ENCODE measurements at places on chromosomes 2 and 18.
A peak's percentile ranks its signal among the peaks of the same experiment; 100 is the strongest.

GRCh38 chr18:9701609-9702349, 6.3 kb upstream of the RAB31 start:
- DNase-seq: no peak

- no peak for DNase-seq
Measured at GRCh38 chr2:98795891-98796676, 65.2 kb upstream of the MGAT4A start.

DNA sequence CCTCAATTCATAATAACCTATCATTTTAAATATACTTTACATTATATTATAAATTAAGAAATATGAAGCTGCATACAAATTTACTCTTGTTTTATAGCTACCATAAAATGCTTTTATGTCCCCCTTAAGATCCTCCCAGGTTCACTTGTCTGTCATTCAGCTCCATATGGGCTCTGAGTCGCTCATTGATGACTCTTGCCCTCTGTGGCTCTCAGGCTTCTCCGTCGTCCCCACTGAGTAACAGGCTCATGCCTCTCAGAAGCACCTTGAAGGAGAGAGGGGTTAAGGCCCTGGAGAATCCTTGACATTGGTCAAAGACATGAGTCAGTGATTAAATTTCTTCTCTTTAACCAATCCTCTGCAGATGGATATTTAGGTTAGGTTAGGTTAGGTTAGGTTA, 6.2 kb upstream of the MCM6 start:
- no peak for DNase-seq

DNA sequence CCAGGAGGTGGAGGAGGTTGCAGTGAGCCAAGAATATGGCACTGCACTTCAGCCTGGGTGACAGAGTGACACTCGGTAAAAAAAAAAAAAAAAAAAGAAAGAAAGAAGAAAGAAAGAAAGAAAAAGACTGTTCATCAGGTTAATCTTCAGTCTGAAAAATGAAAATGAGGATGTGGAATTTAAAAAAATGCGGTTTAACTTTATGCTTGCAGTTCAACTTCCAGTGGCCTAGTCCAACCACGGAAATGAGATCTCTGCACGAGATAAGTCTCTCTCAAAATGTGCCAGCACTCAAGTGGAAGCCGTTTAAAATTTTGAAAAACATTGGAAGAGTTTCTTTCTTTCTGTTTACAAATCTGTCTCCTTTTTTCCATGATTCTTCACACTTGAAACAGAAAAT, 112.1 kb downstream of the DOCK10 start:
- DNase-seq: no peak

- no peak for DNase-seq
Measured at GRCh38 chr18:57009844-57010243, 137.0 kb upstream of the BOD1L2 start.

DNA sequence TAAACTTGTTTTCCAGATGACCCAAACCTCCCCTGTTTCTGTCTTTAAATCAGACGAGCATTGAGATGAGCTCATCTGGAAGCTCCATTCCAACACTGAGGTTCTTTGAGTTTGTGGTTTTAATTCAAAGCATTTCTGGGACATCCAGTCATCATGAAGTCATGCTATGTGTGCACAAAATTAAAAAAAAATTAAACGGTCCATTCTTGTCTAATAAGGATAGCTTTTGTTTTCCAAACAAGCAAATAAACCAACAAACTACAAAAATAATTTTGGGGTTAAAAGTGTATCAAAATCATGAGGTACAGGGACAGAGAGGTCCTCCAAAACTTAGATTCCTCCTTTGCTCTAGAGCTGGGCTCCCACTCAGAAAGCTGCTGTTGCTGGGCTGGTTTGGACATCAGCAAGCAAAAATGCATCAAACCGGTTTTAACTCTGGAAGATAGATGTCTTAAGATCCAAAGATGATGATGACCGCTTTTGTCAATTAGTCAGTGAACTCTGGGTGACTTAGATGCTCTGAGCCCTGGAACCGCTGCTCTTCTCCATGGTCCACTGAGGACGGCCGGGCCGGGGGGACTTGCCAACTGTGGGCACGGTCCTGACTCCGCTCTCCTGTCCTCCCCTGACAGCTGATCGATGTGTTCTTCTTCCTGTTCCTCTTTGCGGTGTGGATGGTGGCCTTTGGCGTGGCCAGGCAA, 65.4 kb downstream of the TRPM8 start:
- DNase-seq: no peak

DNA sequence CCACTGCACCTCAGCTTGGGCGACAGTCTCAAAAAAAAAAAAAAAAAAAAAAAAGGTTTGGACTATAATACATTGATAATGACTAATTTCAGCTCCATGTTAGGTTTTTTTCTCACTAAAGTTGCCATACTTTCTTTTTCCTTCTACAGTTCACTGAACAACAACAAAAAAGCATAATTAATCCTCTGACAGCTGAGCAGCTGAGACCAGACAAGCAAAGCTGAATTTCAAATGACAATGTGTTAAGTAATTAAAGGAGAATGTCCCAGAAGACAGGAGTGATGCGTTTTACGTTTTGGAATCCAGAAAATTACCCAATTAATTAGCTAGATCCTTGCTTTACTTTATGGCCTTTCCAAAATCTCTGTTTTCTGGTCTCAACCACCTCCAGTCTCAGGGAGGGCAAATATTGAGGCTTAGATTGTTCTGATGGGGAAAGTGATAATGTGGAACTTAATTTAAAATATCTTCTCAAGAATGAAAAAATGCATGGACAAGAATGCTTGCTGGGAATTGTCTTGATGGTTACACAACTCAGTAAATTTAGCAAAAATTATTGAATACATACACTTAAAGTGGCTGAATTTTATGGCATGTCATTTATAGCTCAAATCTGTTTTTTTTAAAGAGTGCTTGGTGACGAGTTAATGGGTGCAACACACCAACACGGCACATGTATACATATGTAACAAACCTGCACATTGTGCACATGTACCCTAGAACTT, 17.4 kb upstream of the RMDN2 start:
- no peak for DNase-seq

- no peak for DNase-seq
Measured at GRCh38 chr2:188497726-188498125, 206.1 kb downstream of the GULP1 start.

DNA sequence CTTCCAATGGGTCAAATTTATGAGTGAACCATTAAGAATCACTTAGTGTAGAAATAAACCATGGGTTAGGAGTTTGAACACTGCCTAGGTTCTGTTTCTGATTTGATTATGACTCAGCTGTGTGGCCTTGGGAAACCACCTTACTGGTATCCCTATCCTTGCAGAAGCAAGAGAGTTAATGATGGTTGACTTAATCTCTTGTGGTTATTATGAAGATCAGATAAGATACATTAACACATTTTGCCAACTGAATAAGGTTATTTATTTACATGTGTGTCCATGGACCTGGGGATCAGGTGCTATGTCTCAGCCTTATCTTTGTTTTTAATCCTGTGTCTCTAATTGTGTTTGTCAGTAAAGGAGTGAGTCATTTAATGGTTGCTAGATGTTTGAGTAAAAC, 5.4 kb upstream of the KCNJ13 start:
- DNase-seq: no peak

GRCh38 chr2:28433935-28434599, 41.4 kb downstream of the FOSL2 start:
- DNase-seq: no peak

GRCh38 chr2:102289129-102289528, 22.2 kb upstream of the IL1RL1 start:
- no peak for DNase-seq

- no peak for DNase-seq
Measured at GRCh38 chr2:10297959-10298531, 4.7 kb upstream of the HPCAL1 start.

DNA sequence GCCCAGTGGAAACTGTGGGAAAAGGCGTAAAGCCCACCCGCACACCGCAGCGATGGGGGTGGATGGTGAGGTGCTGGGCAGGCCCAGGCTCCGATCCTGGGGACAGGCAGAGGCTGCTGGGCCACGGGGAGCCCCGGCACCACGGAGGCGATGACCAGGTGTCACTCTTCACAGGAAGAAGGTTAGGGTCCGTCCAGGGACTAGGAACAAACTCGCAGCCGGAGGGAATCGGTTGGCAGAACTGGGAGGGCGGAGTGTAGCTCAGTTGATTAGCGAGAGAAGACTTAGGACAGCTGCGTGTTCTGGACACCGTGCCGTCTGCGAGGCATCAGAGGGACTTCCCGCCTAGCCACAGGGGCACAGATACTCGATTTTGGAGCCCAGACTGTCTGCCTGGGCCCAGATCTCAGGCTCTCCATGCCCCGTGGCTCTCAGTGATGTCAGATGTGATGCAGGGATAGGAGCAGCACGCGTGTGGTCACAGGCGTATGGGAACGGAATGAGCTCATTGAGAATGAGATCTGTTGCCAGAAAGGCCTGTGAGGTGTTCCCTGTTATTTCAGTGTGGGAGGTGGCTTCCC, 16.1 kb upstream of the ALLC start:
- peak; percentile 50 for DNase-seq

GRCh38 chr2:68231061-68231372, 21.3 kb downstream of the PPP3R1 start:
- DNase-seq: no peak

GRCh38 chr2:164784376-164784775, 57.2 kb downstream of the COBLL1 start:
- no peak for DNase-seq

DNA sequence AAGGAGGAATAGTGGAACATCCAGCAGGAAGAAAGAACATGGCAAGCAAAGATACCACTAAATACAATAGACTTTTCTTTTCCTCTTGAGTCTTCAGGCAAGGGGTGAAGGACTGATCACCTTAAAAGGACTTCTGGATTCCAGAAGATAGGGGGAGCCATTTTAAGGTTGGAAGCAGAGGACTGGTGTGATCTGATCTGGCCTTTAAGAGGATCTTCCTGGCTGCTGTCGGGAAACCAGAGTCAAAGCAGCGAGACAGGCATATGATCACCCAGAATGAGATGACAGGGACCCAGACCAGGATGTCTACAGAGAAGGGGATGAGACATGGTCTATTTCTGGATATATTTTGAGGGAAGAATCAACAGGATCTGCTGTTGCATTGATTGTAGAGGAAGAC, 558.0 kb downstream of the STK39 start:
- DNase-seq: no peak
